Memory B cell (primary cell): ENCODE measurements at places on chromosomes 12 and 14.

- no peak for DNase-seq
Measured at GRCh38 chr14:34059925-34060650, 109.2 kb upstream of the EGLN3 start.

GRCh38 chr12:68131867-68132414 lies 27.6 kb downstream of the IFNG start:
- no peak for DNase-seq

GRCh38 chr12:52080403-52081251 lies 1.1 kb downstream of the SMIM41 start:
- DNase-seq: no peak

DNA sequence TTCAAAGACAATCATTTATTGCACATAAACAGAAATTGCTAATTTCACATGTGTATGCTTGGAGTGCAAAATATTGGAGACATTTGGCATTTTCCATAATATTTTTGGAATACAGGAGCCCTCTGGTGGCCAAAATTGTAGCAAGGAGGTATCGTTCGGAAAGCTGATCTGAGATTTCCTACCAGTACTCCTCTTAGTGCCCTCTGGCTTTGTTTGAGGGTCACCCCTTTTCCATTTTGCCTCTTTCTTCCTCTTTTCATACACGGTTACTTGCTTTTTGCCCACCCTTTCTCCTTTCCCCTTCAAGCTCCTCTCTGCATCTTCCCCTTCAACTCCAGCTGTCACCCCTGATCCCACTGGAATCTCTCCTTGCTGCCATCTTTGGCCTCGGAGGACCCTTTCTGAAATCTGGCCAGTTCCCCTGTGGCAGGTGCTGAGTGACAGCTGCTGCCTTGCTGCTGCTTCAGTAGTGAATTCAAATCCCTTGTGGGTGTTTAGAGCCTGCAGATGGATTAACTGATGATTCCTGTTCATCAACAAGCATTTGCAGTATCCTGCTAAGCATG lies 164.6 kb upstream of the PARP11 start:
- DNase-seq: no peak

DNA sequence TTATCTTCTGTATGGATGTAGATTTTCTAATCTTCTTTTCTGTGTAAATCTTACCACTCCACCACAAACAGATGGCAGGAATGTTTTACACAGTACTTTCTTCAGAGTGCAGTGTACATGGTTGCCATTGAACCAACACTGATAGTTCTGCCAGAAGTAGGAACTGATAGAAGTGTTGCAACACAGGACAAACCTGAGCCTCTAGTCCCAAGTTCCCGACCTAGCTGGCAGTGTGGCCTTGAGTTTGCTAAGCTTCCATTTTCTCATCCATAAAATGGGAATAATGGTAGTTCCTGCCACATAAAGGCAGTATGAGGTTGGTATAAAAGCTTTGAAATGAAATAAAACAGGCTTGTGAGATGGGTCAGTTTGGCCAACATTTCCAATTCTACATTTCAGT lies 50.8 kb upstream of the SAV1 start:
- no peak for DNase-seq

GRCh38 chr12:13812168-13812567 lies 169.2 kb downstream of the GRIN2B start:
- no peak for DNase-seq

DNA sequence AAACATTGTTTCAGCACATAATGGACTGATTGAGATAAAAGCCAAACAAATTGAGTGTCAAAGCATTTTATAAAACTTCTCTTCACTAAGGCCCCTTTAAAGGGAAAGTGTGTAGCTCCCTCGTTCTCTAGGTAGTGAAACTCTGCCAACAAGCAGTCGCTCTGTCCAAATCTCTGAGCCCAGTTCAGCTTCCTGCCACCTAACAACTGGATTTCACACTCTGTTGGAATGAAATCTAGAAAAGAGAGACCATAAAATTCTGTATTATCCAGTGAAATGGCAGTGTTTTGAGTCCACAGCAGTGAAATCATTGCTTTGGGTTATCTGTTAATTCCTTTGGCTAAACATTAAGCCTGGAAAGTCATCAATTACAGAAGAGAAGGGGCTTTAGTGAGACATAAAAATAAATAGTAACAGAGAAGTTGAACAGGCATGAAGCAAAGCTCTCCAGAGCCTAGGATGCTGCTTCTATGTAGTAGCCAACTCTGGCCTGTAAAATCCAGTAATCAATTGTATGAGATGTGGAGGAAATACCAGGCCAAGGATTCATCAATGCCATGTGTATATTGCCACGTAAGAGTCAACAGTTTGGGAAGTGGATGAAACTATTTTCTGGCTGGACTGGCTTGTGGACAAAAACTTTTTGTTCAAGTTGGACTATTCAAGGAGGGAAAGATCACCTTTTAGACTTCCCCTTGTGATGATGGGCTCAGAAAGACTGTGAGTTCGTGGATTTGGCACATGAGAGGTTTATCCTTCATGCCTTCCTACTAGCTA lies 122.5 kb downstream of the WIF1 start:
- DNase-seq: no peak

GRCh38 chr14:102774391-102775153 lies 2.7 kb upstream of the TRAF3 start:
- DNase-seq: peak; percentile 71

GRCh38 chr14:58171090-58171489 lies 19.1 kb upstream of the ARMH4 start:
- DNase-seq: no peak

GRCh38 chr14:22973217-22974032 lies 8.9 kb downstream of the AJUBA start:
- peak; percentile 32 for DNase-seq

- DNase-seq: no peak
Measured at GRCh38 chr12:122308811-122309210, 42.5 kb upstream of the VPS33A start.

DNA sequence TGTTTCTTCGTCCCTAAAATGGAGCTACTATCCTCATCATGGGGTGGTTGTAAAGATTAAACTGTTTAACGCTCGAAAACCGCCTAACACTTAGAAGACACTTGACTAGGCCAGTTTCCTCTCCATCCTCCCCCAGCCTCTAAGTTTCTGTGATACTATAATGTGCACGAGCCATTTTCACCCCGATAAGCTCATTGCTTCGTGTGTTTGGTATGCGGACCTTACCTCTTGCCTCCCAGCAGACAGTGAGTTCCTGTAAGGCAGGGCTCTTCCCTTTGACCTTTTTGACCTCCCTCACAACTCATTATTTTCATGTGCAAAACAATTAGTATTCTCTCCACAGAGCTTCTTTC lies 499 bp upstream of the GXYLT1 start:
- no peak for DNase-seq

GRCh38 chr12:90828621-90829020 lies 126.4 kb downstream of the CCER1 start:
- DNase-seq: no peak

GRCh38 chr14:98955036-98955740 lies 316.8 kb downstream of the BCL11B start:
- no peak for DNase-seq

GRCh38 chr14:90398315-90398839 lies 1.5 kb downstream of the CALM1 start:
- DNase-seq: peak; percentile 74

DNA sequence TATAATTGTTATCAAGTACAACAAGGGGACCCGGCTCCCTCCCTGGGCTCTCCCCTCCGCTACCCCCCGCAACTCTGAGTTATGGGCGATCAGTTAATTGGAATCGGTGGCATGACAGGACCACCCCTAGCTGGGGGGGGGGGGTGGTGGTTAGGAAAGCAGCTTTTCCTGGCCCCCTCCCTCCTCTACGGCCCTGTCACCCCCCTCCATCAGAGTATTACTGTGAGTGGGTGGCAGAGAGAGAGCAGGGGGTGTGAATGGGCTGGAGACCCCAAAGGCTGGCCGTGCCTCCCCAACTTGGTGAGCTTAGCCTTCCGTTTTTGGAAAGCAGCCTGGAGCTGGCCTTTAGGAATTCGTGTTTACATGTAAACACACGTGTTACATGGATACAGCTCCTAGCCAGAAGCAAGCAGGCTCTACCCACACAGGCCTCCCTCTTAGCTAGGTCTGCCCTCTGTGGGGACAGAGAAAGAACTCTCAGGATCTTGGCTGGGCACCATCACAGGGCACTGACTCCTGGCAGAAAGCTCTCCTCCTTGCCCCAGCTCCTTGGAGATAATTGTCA lies 1.1 kb upstream of the HOXC4 start:
- no peak for DNase-seq

- no peak for DNase-seq
Measured at GRCh38 chr12:49334226-49334625, 2.8 kb downstream of the C1QL4 start.

DNA sequence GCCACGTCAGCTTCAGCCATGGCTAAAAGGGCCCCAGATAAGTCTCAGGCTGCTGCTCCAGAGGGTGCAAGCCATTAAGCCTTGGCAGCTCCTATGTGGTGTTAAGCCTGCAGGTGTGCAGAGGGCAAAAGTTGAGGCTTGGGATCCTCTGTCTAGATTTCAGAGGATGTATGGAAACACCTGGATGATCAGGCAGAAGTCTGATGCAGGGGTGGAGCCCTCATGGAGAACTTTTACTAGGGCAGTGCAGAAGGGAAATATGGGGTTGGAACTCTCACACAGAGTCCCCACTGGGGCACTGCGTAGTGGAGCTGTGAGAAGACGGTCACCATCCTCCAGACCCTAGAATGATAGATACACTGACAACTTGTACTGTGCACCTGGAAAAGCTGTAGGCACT lies 47.9 kb downstream of the SDR9C7 start:
- DNase-seq: no peak

GRCh38 chr14:99272899-99273765 lies 1.1 kb upstream of the BCL11B start:
- no peak for DNase-seq

DNA sequence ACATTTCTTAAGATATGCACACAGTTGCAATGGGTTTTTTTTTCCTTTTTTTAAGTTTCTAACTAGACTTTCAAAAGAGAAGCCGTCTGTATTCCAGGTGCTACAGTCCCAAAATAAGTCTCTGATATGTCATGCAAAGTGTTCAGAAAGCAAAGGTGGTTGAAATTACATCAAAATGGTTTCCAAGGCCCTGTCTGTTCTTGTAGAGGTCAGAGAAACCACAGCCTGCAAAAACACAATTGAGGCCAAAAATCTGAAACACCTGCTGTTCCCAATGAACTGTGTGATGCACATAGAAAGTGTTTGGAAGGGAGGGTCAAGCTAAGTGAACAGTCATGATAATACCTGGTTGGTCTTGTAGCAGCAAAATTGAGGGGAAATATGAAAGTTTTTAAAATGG lies 91.0 kb downstream of the VRK1 start:
- no peak for DNase-seq

GRCh38 chr14:57346741-57347140 lies 43.6 kb upstream of the NAA30 start:
- no peak for DNase-seq

DNA sequence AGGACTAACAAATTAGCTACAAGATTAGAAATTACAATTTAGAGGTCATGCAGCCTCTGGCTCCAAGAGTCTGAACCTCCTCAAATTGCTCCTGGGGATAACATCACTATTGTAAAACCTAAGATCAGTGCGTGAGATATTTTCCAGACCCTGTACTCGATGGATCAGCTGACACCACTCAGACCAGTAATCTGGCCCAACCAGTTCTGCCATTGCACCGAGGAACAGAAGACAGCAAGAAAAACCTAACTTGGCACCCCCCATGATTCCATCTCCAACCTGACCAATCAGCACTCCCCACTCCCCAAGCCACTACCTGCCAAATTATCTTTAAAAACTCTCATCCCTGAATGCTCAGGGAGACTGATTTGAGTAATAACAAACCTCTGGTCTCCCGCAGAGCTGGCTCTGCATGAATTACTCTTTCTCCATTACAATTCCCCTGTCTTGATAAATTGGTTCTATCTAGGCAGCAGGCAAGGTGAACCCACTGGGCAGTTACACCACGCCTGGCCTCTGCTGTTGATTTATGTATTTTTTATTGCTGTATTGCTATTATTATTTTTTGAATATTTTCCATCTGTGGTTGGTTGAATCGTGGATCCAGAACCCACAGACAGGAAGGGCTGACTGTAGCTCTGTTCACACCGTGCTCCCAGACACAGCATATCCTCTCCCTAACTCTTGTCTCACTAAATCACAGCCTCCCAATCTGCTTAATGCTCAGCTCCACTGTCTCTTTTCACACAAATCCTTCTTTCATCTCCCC lies 9.2 kb downstream of the HEBP1 start:
- DNase-seq: no peak

DNA sequence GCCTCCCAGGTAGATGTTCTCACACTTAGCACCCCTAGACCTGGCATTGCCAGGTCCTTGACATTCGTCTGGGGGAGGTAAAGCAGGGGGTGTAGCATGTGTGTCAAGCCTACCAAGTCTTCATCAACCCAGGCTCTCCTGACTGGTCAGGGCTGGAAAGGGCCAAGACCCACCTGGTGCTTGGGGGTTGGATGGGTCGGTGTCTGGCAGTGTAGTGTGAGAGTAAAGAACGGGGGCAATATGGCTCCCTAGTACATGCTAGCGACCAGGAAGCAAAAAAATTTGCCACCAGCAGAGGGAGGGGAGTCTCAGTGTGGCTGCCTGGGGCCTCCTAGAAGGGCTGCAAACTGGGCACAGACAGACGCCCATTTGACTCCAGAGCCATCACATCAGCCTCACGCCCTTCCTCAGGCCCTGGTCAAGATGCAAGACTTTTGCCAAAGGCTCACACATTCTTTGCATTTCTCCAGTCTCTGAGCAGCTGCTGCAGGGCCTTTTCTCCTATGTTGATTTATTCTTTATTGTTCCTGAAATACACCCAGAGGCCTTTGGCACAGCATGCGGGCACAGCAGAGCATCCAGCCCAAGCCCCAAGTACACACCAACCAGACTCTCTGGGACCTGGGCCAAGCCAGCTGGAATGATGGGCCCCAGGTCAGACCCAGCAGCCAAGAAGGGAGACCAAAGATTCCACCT lies 38.3 kb upstream of the PNMA1 start:
- DNase-seq: peak; percentile 61

GRCh38 chr12:6451348-6452244 lies at the start of gene TAPBPL:
TAPBPL (plus strand) TSS chr12:6452042; CDS start chr12:6452249, 207 bp downstream.
- peak; percentile 75 for DNase-seq

DNA sequence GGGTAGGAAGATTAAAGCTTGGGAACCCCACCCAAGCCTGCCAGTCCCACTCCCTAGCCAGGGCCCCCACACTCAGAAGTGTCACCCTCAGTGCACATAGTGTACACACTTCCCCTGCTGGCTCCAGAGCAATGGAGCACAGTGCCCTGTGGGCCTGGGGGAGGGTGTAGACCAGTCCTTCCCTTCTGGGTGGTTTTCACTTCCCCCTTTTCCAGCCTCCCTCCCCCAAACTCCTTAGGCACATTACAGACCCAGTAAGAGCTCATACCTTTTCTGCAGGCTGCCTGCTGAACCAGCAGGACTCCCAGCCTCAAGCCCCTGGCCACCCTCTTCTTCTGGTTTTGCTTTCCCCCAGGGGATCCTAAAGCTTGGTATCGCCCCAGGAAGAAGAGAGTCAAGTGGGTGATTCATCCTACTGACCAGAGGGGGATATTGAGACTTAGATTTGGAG lies at the start of gene ZNF385A:
ZNF385A (minus strand) TSS at position 143 of the 451 bp plus-strand sequence. CDS start 219 bp downstream, outside the sequence.
- no peak for DNase-seq
